Germinal center (tissue), 1 donor: ENCODE measurements at places on chromosomes 3 and 15.

GRCh38 chr3:10505791-10506585, 602 bp upstream of the ATP2B2 start:
- no peak for DNase-seq

GRCh38 chr15:61459785-61460707, 230.9 kb upstream of the RORA start:
- DNase-seq, result no peak

DNA sequence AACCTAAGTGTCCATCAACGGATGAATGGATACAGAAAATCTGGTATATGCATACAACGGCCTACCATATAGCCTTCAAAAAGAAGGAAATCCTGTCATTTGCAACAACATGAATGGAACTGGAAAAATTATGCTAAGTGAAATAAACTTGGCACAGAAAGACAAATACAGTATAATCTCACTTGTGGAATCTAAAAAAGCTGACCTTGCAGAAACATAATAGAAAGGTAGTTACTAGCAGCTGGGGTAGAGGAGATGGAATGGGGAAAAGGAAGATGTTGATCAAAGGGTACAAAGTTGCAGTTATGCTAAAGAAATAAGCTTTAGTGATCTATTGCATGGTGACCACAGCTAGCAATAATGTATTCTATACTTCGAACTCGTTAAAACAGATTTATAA, 444.1 kb downstream of the OCA2 start:
- DNase-seq, result no peak

DNA sequence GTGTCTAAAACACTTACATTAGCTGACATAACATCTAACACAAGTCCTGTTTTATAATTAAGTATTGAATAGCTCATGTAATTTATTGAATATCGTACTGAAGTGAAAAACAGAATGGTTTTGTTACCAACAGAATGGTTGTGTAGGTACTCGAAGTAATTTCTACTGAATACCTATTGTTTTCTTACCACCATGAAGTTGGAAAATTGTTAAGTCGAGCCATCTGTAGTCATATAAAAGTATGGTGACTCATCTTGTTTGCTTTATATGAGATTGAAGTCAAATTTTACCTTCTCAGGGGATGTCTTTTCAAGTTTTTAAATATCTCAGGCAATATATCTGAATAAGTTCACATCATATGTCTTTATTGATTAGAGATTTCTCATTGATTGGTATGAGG, 37.6 kb downstream of the PIAS1 start:
- no peak for DNase-seq

DNA sequence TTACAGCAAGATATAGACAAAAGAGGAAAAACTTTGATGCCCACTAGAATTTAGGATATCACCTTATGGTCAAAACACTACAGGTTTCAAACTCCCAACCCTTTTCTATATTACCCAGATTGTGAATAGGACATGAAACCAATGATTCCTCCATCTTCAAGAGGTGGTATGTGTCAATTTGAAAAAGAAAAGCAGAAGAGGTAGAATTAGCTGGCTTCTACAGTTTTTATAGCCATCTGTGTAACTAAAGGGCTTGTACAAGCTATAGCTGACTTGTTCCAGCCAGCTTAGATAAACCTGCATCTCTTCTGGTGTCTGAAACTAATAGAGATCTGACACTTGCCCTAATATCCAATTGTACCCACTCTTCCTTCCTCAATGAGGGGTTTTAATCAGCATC, 24.9 kb upstream of the HGD start:
- DNase-seq, result no peak

DNA sequence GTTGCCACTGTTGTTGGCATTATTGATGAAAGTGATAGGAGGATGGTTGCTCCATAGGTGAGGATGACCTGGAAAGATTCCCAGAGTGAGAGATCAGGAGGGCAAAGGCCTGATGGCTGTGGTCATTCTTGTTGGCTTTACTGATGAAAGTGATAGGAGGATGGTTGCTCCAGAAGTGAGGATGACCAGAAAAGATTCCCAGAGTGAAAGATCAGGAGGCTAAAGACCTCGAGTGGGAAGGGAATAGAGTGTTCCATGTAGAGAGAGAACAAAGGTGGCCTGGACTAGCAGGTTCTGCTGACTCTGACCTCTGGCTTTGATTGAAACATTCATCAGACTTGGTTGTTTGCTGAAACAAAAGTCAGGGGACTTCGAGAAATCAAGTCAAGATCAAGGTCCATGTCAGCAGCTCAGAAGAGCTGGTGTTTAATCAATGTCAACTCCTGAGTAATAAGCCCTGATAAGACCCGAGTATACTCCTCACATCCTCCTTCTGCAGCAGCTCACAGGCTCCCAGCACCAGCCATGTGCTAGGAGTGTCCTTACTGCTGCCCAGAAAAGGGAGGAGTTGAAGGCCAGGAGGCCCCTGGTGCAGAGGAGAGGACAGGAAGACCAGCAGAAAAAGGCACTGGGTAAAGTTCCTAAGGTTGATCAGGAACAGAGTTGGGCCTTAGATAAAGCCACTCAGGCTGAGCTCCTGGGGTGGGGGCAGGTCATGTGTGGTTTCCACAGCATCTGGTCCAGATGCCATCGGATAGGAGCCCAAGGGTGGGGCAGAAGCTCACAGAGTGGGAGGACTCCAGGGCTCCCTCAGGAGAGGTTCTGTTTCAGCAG, 19.9 kb downstream of the CYP8B1 start:
- no peak for DNase-seq

DNA sequence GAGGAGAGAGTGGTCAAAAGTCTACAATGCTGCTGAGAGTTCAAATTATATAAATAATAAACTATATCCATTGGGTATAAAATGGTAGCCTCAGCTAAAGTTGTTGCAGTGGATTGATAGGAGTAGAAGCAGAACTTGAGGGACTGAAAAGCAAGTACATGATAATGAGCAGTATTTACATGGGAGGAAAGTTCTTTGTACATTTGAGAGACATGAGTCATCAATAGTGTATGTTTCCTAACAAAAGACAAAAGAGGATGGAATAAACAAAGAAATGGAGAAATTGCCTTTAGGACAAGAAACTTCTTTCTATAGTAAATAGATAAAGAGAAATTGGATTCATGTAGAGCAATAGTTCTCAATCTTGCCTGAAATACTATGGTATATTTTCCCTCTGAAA, 110.0 kb upstream of the PLSCR5 start:
- DNase-seq, result no peak

DNA sequence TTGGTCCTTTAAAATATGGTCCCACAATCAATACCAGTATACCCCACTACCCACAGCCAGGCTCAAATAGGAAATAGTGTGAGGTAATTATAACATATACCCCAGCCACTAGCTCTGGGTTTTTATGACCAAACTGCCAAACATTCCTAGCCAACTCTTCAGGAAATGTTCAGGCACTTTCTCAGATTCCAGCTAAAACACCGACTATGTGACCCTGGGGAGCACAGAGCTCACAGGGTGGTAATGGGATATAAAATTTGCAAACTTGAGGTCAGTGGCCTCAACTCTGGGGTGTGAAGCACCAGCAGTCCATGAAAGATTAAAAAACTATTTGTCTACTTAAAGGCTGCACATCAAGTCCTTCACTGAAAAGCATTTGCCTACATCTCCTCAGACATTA, 12.9 kb downstream of the FBN1 start:
- DNase-seq, result no peak

DNA sequence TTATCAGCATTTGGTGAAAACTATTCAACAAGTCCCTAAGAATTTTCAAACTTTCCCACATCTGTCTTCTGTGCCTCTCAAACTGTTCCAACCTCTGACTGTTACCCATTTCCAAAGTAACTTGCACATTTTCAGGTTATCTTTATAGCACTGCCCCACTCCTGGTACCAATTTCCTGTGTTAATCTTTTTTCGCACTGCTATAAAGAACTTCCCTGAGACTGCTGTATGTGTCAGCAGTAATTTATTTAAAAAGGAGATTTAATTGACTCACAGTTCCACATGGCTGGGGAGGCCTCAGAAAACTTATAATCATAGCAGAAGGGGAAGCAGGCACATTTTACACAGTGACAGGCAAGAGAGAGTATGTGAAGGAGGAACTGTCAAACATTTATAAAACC, 310.9 kb upstream of the SLITRK3 start:
- DNase-seq, result no peak

DNA sequence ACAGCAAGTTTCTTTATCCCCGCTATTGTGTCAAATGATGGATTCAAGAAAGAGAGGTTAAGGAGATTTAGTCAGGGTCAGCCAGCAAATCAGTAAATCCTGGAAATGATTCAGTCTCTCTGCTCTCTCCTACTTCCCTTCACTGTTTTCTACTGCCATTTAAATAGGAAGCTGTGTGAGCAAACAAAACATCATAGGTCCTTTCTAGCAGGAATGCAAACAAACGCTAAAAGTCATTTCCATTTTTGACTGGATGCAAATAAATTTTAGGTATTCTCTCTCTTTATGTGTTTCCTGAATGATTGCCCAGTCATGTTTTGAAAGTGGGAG, 299.4 kb upstream of the RORA start:
- DNase-seq, result peak; percentile 8

DNA sequence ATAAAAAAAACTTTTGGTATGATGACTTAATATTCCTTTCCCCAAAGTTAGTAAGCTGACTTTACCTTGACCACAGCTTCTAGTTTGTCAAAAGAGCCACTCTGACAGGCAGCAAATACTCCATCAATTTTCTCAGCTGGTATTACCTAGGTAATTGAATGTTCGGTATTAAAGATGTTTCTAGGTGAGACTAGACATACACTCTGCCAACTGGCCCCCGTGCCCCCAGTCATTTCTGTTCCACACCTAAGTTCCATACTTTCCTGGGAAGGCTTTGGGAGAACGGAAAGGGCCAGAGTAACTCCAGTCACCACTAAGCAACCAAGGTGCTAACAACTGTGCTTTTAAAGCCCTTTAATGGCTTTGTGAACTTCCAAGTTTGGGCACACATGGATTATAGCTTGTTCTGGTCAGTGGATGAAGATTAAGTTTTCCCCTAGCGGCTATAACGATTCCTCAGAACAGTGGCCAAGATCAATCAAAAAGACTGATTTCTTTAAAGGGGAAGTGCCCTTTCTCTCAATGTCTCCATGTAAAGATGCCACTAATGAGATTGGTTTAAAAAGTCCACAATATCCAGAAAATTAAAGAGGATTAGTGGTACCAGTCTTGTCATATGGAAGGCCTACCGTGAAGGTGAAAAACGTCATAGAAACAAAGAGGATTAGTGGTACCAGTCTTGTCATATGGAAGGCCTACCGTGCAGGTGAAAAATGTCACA, 7.0 kb downstream of the EIF4A2 start:
- DNase-seq, result no peak

GRCh38 chr3:50890688-50891344, 216.1 kb downstream of the DOCK3 start:
- DNase-seq, result no peak

- no peak for DNase-seq
These were observed 20.7 kb downstream of the GBE1 start for GRCh38 chr3:81740731-81741130.

- no peak for DNase-seq
These were observed 103.3 kb downstream of the PCCB start for GRCh38 chr3:136353461-136353860.

DNA sequence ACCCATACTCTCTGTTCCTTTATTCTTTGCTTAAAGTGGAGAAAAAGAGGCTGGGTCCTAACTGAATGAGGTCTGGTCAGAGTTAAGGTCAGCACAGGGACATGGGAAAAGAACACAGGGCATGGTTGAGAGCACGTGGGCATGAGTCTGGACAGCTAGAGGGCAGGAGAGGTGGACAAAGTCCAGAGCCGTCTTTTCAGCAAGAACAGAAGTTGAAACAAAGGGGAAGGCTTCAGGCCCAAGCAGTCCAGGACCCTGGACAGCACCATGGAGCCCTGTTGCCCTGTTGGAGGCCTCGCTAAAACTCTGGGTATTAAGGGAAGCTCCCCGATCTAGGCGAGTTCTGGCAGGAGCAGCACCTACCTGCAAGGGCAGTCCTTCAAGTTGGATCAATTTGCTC, 50.7 kb downstream of the XYLB start:
- DNase-seq, result no peak

DNA sequence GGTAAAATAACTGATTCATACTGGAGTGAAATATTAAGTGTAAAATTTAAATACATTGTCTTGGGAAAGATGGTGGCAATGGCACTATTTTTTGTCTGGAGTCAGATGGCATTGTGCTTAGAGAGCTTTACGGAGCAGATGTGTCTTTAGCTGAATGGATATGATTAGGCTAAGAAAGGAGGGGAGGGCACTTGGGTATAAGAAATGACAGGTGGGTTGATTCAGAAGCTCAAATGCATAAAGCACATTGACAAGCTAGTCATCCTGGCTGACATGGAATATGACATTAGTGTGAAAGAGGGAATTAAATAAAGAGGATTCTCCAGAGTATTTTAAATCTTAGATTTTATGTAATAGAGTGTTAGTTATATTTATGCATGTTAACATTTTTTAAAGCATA, 570.1 kb upstream of the CBLB start:
- no peak for DNase-seq

DNA sequence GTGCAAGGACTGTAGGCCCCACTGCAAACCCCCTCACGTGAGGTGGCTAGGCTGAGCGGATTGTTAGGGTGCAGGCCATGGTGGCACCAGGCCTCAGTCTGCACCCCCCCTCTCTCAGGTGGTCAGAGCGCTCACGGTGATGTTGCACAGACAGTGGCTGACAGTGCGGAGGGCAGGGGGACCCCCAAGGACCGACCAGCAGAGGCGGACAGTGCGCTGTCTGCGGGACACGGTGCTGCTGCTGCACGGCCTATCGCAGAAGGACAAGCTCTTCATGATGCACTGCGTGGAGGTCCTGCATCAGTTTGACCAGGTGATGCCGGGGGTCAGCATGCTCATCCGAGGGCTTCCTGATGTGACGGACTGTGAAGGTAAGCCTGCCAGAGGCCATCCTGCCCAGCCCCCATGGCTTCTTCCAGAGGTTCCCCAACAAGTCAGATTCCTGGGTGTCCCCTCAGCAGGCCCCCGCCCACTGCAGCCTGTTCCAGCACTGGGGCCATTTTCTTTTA, 18.2 kb downstream of the ATRIP start:
- DNase-seq, result no peak

GRCh38 chr3:83321891-83322290, 1560.4 kb upstream of the GBE1 start:
- DNase-seq, result no peak

- no peak for DNase-seq
These were observed 160.8 kb downstream of the FBLN2 start for GRCh38 chr3:13709706-13710105.

- no peak for DNase-seq
These were observed 2.2 kb upstream of the SUCLG2 start for GRCh38 chr3:67656614-67657013.

DNA sequence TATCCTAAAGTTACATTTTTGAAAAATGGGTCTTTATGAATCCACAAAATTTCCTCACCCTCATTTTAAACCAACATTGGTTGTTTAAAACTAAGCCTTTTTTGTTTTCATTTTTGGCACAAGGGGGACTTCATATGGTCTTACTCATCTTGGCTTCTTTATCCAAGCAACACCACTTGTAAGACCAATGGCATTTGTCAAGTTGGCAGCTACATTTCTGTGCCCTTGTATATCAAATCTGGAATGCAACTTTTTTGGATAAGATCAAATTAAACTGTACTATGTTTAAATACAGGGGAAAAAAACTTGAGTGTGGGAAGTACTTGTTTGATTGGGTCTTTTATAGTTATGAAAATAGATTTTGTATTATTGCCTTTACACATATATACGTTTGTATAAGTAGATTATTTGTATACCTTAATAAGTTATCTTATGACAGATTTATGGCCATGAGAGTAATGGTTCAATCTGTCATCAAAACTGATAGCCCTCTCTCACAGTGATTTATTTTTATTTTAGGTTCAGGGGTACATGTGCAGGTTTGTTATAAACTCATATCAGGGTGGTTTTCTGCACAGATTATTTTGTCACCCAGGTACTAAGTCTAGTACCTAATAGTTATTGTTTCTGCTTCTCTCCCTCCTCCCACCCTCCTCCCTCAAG, 43.4 kb downstream of the GPR160 start:
- DNase-seq, result no peak
